ENCODE measurements at places on chromosomes 7 and 10.

DNA sequence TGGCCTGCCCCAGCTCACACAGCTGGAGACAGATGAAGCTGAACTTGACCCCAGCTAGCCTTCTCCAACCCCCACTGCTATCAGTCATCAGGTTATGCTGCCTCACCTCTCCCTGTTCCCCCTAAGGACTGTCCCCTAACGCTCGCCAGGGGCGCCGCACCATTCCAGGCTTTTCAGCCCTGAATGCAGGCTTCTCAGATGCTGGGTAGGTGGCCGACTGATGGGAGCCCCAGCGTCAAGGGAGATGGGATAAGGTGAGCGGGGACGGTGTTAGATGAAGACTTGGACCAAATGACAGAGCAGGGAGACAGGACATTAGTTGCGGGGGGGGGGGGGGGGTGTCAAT lies 15.8 kb upstream of the OPALIN start:
- no peak for ATAC-seq
- H3K27ac ChIP-seq: no peak overlapping the region
- no peaks in the 10 kb centered on the region for H3K36me3 ChIP-seq
- peak overlapping the region; percentile 48 for H3K4me3 ChIP-seq
- peaks cover 32% of the 10 kb centered on the region for H3K4me1 ChIP-seq
- H3K27me3 ChIP-seq: no peaks in the 10 kb centered on the region

DNA sequence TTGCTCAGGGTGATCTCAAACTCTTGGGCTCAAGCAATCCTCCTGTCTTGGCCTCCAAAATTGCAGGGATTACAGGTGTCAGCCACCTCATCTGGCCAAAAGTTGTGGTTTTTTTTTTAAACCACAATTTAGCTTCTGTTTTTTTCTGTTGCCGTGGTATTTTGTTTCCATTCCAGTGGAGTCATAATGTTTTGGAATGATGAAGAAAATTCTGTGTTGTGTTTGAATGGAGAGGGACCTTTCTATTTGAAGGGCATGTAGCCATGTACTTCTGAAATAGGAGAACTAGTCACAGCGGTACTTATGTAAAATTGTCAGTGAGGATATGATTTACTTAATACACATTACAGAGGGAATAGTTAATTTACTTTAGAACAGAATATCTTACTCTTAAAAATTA lies 201.3 kb downstream of the ARL4A start:
- H3K4me3 ChIP-seq: no peak overlapping the region
- ATAC-seq: no peak
- H3K4me1 ChIP-seq: no peaks in the 10 kb centered on the region
- H3K36me3 ChIP-seq: no peaks in the 10 kb centered on the region

DNA sequence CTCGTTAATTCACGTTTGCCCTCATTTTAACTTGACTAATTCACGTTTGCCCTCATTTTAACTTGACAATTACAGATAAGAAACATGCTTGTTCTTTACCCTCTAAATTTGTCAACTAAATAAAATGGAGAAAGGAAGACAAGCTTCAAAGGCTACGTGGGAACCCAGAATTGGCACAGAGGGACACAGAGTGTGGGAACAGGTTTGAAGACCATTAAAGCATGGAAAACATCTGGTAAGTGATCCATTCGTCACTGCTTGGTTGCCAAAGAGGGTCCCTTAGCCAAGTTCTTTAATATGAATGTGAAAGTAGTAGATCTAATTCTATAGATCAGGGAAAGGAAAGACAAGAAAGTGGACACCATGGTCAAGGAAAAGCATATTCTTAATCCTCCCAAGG lies 57.2 kb downstream of the ITIH5 start:
- peaks cover 7% of the 10 kb centered on the region for H3K4me1 ChIP-seq
- no peak for ATAC-seq
- peak overlapping the region; percentile 68 for H3K27ac ChIP-seq

DNA sequence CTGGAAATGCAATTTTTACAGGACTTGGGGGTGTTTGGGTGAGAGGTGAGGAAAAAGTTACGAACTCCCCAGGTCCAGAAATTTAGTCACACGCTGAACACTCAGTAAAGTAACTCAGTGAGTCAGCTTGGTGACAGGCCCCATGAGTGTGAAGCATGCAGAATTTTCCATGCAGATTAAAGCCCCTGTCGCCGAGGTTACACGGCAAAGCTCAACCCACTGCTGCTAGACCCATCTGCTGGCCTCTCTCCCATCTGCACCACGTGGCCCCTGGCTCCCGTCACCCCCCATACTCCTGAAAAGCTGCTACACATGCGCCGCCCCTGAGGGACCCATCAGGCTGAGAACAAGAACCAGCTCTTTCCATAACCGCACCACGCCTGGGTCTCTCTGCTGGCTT lies 7.0 kb upstream of the MMP21 start:
- no peaks in the 10 kb centered on the region for H3K4me1 ChIP-seq
- no peak overlapping the region for H3K27ac ChIP-seq
- ATAC-seq: no peak
- peaks cover 20% of the 10 kb centered on the region for H3K36me3 ChIP-seq
- H3K4me3 ChIP-seq: no peak overlapping the region

DNA sequence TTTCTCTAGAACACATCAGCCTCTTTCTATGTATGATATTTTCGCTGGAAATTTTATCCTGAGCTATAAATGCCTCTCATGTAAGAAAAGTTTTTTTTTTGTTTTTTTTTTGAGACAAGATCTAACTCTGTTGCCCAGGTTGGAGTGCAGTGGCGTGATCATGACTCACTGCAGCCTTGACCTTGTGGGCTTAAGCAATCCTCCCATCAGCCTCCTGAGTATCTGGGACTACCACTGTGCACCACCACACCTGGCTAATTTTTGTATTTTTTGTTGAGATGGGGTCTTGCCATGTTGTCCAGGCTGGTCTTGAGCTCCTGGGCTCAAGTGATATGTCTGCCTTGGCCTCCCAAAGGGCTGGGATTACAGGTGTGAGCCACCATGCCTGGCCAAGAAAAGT lies 80.4 kb downstream of the ADK start:
- no peaks in the 10 kb centered on the region for H3K36me3 ChIP-seq
- ATAC-seq: no peak
- no peak overlapping the region for H3K27ac ChIP-seq
- H3K4me3 ChIP-seq: no peak overlapping the region

DNA sequence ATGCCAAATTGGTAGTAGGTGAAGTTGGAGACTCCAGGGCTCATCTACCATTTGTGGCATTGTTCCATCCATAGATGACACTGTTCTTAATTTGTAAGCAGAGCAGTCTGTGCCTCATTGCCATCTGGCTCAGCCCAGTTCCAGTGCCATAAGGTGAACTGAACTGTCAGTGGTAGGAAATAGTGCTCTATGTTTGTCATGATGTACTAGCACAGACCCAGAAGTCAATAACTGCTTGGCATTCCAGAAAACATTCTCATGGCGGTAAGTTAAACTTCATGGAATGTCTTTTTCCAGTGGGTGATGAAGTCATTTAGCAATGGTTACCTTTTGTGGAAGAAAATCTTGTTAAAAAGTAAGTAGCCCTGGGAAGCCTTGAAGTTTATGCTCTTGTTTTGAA lies 302.7 kb downstream of the SUGCT start:
- peaks cover 4% of the 10 kb centered on the region for H3K4me1 ChIP-seq
- no peak overlapping the region for H3K4me3 ChIP-seq
- no peaks in the 10 kb centered on the region for H3K36me3 ChIP-seq
- peak; percentile 89 for ATAC-seq
- no peaks in the 10 kb centered on the region for H3K27me3 ChIP-seq

GRCh38 chr10:3871424-3871996 lies 86.5 kb upstream of the KLF6 start:
- H3K27me3 ChIP-seq: no peaks in the 10 kb centered on the region
- H3K4me3 ChIP-seq: no peak overlapping the region
- peaks cover 26% of the 10 kb centered on the region for H3K4me1 ChIP-seq
- no peak for ATAC-seq
- H3K27ac ChIP-seq: no peak overlapping the region
- H3K36me3 ChIP-seq: no peaks in the 10 kb centered on the region

GRCh38 chr7:80611779-80612178 lies 26.7 kb upstream of the CD36 start:
- ATAC-seq: no peak
- no peaks in the 10 kb centered on the region for H3K27me3 ChIP-seq
- peaks cover 4% of the 10 kb centered on the region for H3K4me1 ChIP-seq
- H3K36me3 ChIP-seq: no peaks in the 10 kb centered on the region

All from gastroesophageal sphincter (tissue), 4 donors.